Upper lobe of right lung (tissue), 1 donor: ENCODE measurements at places on chromosomes 12 and 14.

DNA sequence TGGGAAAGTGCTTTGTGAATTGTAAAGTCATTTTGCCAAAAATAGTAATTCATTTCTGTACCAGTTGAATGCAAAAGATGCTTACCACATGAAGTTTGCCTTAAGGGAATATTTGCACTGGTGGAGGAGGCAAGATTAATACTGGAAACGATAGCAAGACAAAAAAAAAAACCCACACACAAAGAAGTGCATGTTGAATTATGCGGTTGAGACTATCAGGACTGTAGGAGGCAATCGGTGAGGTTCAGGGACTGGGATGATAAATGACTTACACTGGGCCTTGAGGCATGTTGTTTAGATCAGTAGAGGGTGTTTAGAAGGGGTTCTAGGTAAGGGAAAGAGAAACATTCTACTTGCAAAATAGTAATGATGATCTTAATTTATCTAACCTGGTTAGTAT is 142.2 kb upstream of the HMGA2 start:
- no peak overlapping the region for H3K4me3 ChIP-seq
- no peaks in the 10 kb centered on the region for H3K36me3 ChIP-seq
- no peaks in the 10 kb centered on the region for H3K27me3 ChIP-seq

DNA sequence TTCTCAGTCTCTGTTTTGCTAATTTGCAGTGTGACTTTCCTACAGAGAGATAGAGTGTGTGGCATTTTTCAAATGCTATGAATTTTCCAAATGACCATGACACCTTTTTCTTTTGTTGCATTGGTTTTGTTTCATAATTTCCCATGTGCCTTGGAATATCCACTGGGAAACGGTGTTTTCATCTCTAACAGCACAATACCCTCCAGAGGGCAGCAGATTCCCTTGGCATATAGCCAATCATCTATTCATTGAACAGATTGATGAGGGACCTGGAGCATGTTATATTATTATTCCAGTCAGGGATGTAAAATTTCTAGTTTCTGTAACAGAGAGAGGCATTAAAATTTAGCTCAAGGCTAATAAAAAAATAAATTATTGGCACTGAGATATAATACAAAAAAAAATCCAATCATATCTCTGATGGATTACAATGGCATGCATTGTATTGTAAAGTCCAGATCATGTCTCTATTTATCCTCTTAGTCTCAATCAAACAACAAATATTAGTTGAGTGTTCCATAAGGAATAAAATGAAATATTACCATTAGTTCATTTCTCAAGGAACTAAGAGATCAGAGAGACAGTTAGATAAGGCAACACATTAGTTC is 29.6 kb upstream of the NTN4 start:
- H3K4me1 ChIP-seq, result no peaks in the 10 kb centered on the region
- H3K27me3 ChIP-seq, result no peaks in the 10 kb centered on the region

DNA sequence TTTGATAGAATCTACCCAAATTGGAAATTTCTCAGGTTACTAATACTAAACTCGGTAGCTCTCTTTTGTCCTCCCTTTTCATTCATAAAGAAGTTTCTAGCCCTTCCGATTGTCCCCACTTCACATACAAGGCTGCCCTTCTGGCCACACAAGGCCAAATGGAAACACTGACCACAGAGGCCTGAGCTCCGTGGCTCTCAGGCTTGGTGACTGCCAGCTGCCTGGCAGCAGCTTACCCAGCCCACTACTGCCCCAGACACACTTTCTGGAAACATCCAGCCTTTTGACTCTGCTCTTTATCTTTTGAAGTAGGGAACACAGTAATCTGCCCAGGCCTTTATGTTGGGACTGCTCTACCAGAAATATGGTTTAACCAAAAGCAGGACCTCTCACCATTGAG is 167.2 kb downstream of the GCH1 start:
- no peak overlapping the region for H3K27ac ChIP-seq
- no peak for DNase-seq
- H3K4me1 ChIP-seq, result peaks cover 7% of the 10 kb centered on the region
- H3K27me3 ChIP-seq, result no peaks in the 10 kb centered on the region

- H3K27me3 ChIP-seq, result no peaks in the 10 kb centered on the region
- peak overlapping the region; percentile 69 for H3K4me3 ChIP-seq
- H3K36me3 ChIP-seq, result peaks cover 10% of the 10 kb centered on the region
- no peak for DNase-seq
These were observed 505 bp downstream of the HELB start for GRCh38 chr12:66302827-66303169.
